ENCODE measurements at places on chromosomes 6 and 20. TPM values are rescaled to one million over a fixed set of nuclear protein-coding genes. Genes with fewer than 3 reads are reported as not detected.

The TTK gene
- total RNA-seq: 146 TPM

The HTR1E gene
- not detected for total RNA-seq

The PTCRA gene
- not detected for total RNA-seq

The TRMT11 gene
- total RNA-seq: 28.6 TPM

The SGK2 gene
- not detected for total RNA-seq

The HCK gene
- not detected for total RNA-seq

The VWA7 gene
- total RNA-seq: 0.36 TPM

The TMEM244 gene
- total RNA-seq: 2.5 TPM

The GPR31 gene
- total RNA-seq: not detected

Data from RPMI7951 (cell line).